A549 treated with GW870086 at 1 μM for 4 hours (cell line): ENCODE measurements at places on chromosomes 4 and X. TPM values are rescaled to one million over a fixed set of nuclear protein-coding genes. Genes with fewer than 3 reads are reported as not detected.

Gene TKTL1
- 0.10 to 0.19 TPM (median 0.17 TPM) in 3 of 5 replicates, not detected in the others for total RNA-seq

Gene SAGE1
- 0.06 to 0.07 TPM (median 0.06 TPM) in 3 of 5 replicates, not detected in the others for total RNA-seq

Gene CORIN
- total RNA-seq = not detected in 5 replicates

Gene VCX
- total RNA-seq = not detected in 5 replicates

Gene WDFY3
- 6.3 to 9.6 TPM (median 7.4 TPM) in 5 replicates for total RNA-seq

Gene OTUD6A
- not detected in 5 replicates for total RNA-seq

Gene TCEAL5
- not detected in 5 replicates for total RNA-seq

Gene ZNF711
- total RNA-seq = 0.53 to 1.0 TPM (median 0.80 TPM) in 5 replicates

Gene PSAPL1
- total RNA-seq = 0.15 to 0.33 TPM (median 0.22 TPM) in 5 replicates

Gene USP26
- not detected in 5 replicates for total RNA-seq

Gene ZCCHC18
- 0.08 to 0.17 TPM (median 0.09 TPM) in 3 of 5 replicates, not detected in the others for total RNA-seq

Gene ARSJ
- 4.8 to 7.2 TPM (median 6.1 TPM) in 5 replicates for total RNA-seq

Gene MAGEB10
- total RNA-seq = not detected in 5 replicates

Gene NOA1
- total RNA-seq = 13.9 to 17.5 TPM (median 15.8 TPM) in 5 replicates
